Large intestine (tissue), 12 donors: ENCODE measurements at places on chromosomes 7 and 10. TPM values are rescaled to one million over a fixed set of nuclear protein-coding genes. Genes with fewer than 3 reads are reported as not detected.

The NODAL gene
- 0.33 TPM for polyA plus RNA-seq

The PSD gene
- 62.0 TPM for polyA plus RNA-seq

The HMX2 gene
- polyA plus RNA-seq, result 1.1 TPM

The SCIN gene
- polyA plus RNA-seq, result 4.3 TPM
